Activated effector memory CD4-positive, alpha-beta T cell treated with Interleukin-2 at 50 U/mL for 16 hours (primary cell): ENCODE measurements at places on chromosomes 12 and 14.

DNA sequence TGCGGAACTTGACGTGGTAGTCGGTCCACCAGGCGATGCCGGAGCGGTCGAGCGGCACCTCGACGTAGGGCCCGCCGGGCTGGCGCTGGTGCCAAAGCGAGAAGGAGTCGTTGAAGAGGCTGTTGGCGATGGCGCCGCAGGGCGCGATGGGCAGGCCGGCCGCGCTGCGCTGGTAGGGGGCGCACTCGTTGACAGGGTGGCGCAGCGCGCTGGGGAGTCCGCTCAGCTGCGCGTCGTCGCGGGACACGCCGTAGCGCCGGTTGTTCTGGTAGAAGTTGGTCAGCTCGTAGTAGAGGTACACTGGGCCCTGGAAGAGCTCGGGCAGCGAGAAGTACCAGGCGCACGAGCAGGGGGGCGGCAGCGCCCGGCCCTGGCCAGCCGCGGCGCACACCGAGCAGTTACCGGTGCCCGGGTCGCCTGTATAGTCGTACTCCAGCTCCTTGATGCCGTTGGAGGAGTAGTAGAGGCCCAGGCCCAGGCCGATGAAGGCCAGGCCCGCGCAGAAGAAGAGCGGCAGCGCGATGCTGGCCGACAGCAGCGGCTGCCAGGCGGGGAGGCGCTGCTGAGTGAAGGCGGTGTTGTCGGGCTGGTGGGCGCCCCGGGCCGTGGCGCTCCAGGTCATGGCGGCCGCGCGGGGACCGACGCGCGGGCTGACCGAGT, 482 bp downstream of the TMEM30B start:
- DNase-seq: peak; percentile 76

- peak; percentile 49 for DNase-seq
Observed at GRCh38 chr12:52020539-52021336, 14.0 kb downstream of the TAMALIN start.

- DNase-seq: no peak
Observed at GRCh38 chr12:44689587-44689986, 186.5 kb downstream of the NELL2 start.

GRCh38 chr12:4768341-4768740, 48.1 kb downstream of the GALNT8 start:
- DNase-seq: no peak

- DNase-seq: no peak
Observed at GRCh38 chr14:82385048-82385447, 851.4 kb upstream of the SEL1L start.

- no peak for DNase-seq
Observed at GRCh38 chr12:3303410-3304136, 187.4 kb upstream of the PRMT8 start.

DNA sequence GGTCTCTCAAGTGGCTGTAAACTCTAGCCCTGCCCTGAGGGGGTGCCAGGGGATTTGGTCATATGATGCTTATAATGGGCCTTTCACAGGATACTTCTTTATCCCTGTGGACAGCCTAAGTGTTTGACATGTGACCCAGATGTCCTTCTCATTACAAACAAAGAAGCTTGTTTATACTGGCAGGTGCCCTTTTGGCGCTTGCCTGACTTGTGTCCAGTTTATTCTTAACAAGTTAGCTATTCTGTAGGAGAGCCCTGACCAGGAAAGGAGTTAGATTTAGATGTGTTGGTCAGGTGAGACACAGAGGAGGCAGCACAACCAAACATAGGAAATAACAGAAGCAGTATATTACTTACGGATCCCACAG, 51.9 kb downstream of the CCDC91 start:
- no peak for DNase-seq

DNA sequence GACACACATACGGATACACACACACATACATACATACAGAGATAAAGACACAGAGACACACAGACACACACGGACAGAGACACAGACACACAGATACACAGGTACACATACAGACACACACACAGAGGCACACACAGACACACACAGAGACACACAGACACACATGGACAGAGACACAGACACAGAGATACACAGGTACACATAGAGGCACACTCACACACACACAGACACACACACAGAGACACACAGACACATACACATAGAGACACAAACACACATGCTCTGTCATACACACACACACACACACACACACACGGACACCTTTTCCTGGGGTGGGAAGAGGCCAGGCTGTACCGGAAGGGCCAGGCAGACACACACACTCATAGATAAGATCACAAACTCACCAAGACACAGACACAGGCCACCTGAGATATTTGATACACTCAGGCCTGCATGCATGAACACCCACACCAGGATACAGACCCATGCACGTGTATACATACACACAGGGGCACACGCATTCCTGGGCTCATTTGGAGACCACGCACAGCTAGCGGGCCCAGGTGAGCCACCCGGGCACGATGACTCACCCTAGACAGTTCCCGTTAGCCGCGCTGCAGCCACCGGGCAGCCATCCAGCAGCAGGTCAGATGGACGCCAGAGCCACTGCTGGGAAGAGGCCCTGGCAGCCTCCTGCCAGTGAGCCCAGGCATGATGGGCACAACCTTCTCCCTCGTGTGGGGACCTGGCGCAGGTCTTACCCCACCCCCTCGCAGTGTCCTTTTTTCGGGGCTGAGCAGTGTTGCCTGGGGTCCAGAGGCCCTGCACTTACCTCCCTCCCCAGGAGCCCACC, 1.8 kb upstream of the AHNAK2 start:
- no peak for DNase-seq

DNA sequence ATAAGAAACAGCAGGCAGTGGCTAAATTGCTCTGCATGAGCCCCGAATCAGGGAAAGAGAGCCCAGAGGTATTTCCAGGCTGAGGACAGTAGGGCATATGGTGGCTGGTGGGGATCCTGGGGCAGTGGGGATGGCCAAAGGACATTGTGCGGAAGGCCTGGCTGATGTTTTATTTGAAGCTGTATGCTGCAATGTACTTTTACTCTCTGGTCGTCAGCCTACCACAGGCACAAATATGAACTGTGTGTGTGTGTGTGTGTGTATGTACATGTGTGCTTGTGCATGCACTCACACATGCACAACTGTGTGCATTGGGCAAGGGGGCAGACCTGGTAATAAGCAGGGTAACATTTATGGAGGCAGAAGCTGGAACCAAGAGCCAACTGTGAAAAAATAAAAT, 74.7 kb upstream of the GZMB start:
- no peak for DNase-seq

DNA sequence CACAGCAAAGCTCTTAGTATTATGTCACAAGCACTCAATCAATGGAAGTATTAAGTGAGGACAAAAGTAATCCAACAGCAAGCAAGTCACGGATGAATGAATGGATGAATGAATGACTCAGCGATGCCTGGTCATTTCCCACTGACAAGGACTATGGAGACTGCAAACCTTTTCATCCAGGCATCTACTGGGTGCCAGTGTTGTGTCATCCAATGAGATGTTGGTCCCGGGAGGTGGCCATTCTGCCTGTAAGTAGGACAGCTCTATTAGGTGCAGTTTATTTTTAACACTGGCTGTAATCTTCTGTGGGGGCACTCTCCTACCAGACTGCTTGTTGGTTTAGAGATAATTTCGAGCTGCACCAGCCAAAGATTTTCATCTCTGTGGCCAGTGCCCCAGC, 39.4 kb downstream of the STAB2 start:
- no peak for DNase-seq

DNA sequence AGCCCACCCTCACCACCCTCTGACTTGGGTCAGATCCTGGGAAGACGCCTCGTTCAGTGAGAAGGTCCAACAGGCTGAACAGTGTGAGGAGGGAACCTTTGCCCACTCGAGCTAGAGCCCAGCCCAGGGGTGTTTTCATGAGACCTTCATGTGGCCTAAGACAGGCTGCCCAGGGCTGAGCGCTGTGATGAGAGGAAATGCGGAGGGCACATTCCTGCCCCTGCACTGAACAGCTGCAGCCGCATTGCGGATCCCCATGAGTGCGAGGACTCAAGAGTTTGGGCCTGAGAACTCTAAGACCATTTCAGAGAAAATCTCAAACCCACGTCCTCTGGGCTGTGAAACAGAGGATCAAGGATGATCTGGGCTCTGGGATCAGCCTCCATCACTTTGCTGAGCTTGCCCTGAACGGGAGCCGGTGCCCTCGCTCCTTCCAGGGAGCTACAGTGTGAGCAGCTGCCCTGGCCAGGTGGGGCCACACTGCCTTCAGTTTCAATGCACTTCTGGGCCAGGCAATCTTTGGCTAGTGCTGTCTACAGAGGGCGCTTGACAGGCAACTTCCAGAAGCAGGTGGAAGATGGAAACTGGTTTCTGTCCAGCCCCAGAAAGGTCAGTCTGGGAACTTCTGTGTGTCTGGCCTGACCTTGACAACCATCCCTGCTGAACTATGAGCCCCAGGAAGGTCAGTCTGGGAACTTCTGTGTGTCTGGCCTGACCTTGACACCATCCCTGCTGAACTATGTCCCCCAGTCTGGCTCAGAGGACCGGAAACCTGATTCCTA, 43.5 kb upstream of the P2RX7 start:
- no peak for DNase-seq

DNA sequence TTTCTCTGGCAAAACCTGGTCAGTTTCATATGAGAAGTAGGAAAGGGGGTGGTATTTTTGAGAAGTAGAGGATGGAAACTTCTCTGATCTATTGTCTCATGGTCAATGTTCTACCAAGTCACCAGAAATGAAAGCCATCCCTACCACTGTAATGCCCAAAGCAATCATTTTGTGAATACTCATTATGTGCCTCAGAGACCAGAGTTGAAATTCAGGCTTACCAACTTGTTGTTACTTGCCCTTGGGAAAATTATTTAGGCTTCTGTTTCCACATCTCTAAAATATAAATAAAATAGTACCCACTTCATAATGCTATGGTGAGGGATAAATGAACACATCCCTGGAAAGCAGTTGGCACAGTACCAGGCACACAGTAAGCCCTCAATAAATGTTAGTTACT, 723.7 kb upstream of the TBX3 start:
- DNase-seq: no peak

DNA sequence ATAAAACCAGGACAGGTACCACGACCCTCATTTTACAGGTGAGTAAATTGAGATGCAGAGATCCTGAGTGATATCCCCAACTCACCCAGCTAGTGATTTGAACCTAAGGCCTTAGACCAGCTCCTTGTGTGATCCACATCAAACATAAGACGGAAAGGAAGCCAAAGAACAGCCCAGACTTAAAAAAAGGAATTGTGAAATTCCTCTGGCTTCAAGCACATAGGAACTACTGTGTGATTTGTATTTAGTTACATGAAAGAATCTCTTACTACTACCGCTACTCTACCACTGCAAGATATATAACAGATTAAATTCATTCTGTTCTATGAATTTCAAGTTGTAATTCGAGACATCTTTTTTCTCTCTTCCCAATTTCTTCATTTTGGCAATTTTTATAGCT, 10.5 kb downstream of the E2F7 start:
- no peak for DNase-seq

DNA sequence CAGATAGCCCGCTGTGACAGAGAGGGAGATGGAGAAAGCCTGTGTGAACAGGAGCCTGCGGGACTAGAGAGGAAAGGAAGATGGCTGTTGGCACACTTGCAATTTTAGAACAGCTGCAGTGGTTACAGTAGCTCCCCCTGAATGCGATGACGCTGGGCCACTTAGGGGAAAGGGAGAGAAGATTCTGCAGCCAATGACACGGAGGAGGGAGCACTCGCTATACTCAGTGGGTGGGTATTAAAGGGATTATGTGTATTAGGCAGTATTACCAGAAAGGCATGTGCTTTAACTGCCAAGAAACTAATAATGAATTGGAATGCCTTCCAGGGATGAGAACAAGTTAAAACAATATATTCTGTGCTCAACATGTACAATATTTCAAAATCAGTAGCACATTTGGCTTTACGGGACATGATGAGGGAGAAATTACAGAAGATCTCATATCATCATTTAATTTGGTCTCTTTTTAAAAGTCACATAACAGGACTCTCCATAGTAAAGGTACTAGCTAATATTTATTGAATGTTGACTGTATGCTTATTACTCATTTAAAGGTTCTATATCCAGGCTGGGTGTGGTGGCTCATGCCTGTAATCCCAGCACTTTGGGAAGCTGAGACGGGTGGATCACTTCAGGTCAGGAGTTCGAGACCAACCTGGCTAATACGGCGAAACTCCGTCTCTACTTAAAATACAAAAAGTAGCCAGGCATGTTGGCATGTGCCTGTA, 35.9 kb upstream of the FOS start:
- DNase-seq: no peak

GRCh38 chr12:124395284-124395752, 100.4 kb downstream of the RFLNA start:
- no peak for DNase-seq

DNA sequence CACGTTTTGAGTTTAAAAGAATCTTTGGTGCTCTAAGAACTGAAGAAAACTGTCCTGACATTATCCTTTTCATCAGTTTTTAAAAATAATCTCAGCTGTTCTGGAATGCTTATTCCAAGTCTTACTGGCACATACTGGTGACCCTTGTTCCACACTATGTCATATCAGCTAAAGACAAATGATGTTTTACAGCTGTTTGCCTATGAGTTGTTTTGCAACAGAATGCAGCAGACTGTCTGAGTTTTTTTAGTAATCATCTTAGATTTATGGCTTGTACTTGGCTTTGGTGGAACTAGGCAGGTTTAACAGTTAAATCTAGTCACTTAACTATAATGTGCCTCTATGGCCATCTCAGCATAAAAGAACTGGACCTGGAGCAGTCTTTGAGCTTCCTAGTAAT, 91.6 kb upstream of the GRIN2B start:
- no peak for DNase-seq

- DNase-seq: no peak
Observed at GRCh38 chr14:90161129-90161528, 95.2 kb upstream of the PSMC1 start.

DNA sequence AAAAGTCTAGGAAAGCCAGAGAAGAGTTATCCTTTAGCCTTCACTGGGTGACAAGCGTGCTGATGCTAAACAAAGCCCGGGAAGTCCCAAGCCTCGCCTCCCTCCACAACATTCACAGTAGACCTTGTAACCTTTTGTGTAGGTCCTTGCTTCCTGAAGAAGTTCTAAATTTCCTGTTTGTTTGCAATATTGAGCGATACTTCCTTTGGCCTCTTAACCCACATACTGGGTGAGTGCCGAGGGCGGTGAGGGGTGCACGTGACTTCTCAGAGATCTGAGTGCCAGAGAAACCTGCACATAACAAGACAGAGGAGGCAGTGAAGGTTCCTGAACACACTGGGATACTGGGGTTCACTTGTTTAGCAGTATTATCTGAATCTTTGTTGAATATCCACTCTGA, 134.3 kb downstream of the PLXNC1 start:
- DNase-seq: peak; percentile 53

DNA sequence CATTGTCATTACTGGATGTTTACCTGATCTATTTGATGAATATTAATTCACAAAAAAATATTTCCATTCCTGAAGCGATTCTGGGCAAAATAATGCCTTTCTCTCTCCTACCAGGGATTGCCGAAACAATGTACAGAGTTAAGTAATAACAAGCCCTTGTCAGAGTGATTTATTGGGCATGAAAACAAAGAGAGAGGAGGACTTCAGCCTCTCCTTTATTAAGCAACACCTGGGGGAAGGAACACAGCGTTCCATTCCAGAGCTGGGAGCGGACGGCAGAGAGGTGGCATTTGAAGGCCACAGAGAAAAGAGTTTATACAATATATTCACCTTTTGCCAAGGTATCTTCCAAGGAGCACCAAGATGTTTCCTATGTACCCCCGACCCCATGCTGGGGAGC, 165.8 kb downstream of the KSR2 start:
- no peak for DNase-seq

GRCh38 chr12:68621472-68622081, 10.9 kb downstream of the RAP1B start:
- no peak for DNase-seq
